ENCODE measurements at places on chromosomes 7 and 10.

DNA sequence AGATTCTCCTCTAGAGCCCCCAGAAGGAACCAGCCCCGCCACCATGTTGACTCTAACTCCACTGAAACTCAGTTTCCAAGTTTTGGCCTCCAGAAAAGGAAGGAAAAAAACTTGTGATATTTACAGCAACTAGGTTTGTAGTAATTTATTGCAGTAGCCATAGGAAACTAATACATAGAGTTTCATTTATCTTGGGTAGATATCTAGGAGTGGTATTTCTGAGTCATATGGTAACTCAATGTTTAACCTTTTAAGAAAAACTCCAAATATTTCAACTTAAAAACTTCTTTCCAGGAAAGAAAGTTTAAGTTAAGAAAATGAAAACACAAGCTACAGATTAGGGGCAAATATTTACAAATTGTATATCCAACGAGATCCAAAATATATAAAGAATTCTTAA, 576.7 kb downstream of the KCNMA1 start:
- no peak for DNase-seq

DNA sequence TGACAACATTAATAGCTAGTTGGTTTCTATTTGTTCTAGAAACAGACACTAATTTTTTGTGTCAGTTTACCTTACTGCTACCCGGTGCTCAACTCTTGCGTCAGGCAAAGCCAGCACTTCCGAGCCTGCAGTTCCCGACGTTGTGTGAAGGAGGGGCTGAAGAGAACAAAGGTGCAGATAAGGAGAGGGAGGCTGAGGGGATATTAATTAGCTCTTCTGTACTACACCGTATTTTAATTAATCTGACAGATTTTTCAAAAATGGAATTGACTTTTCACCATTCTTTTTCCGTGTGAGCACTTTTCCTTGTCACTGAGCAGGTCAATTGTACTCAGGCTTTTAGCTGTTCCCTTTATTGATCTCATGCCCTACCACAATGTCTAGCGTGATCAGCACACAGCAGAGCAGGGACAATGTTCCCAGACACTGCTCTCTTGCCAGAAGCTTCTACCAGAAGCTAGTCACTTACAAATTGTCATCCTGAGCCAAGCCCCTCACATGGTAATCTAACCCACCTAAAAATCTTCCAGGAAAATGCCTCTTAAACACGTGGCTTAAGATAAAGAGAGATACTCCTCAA, 650.5 kb upstream of the MKI67 start:
- DNase-seq: no peak

- no peak for DNase-seq
These were observed 9.9 kb downstream of the TWIST1 start for GRCh38 chr7:19107356-19108146.

- no peak for DNase-seq
These were observed 4.5 kb downstream of the WIPI2 start for GRCh38 chr7:5194571-5194970.
